ENCODE measurements at places on chromosomes 7 and 10.

- DNase-seq: no peak
Measured at GRCh38 chr7:44384586-44385433, 59.4 kb upstream of the CAMK2B start.

DNA sequence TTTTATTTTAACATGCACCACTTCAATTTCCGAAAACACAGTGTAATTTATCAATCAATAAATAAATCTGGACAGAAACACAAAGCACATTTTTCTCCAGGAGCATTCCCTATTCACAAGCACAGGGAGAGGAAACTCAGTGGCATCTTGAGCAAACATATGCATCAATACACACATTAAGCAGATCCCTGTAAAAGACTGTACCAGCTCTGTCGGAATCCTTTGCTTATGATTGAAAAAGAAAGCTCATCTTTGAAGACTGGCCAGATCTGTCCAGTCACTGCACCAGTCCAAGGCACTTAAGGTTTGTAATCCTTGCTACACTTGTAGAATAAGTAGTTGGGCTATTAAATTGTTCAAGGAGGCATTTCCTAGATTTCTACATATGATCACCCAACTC, 343.9 kb downstream of the BMPER start:
- no peak for DNase-seq

DNA sequence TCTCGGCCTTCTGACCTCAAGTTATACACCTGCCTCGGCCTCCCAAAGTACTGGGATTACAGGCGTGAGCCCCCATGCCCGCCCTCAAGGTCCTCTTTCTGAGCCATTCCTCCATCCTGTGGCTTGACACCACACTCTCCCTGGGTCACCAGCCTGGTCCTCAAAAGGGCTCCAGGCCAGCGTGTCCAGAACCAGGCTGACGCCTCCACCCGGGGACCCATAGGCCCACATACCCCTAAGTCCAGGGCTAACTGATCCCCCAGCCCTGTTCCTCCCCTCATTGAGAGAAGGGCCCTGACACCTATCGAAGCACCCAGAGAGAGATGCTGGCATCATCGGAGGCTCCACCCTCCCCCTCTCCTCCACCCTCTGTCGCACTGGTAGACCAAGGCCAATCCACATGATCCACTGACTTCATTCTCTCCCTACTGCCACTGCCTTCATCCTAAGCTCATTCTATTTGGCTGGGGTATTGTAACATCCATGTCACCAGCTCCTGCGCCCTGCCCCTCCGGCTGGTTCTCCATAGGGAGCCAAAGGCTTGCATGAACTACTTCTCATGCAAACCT, 46.7 kb downstream of the TMEM270 start:
- DNase-seq: no peak

DNA sequence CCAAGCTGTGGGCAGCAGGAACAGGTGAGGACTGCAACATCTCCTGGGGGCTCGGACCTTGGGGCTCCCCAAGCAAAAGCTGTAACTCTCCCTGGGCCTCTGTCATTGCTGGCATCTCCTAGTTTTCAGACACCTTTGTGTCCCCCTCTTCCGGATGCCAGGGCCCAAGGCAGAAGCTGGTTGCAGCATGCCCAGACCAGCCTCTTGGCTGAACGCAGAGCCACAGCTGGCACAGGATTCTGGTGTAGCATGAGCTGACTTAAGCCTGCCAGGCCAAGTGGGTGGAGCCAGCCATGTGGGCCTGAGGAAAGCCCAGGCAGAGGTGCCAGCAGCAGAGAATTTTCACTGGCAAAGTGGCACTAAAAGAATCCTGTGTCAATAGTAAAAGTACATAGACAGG, 43.5 kb downstream of the ZWINT start:
- DNase-seq: no peak

- DNase-seq: no peak
Measured at GRCh38 chr10:128001363-128001745, 94.5 kb downstream of the PTPRE start.

GRCh38 chr7:75878312-75878768, 494 bp upstream of the RHBDD2 start:
- DNase-seq: no peak

- DNase-seq: no peak
Measured at GRCh38 chr10:95782318-95782717, 26.4 kb downstream of the ENTPD1 start.

Data from CD4-positive, alpha-beta memory T cell (primary cell).